Colonic mucosa (tissue), 4 donors: ENCODE measurements at places on chromosomes 2 and 18.

DNA sequence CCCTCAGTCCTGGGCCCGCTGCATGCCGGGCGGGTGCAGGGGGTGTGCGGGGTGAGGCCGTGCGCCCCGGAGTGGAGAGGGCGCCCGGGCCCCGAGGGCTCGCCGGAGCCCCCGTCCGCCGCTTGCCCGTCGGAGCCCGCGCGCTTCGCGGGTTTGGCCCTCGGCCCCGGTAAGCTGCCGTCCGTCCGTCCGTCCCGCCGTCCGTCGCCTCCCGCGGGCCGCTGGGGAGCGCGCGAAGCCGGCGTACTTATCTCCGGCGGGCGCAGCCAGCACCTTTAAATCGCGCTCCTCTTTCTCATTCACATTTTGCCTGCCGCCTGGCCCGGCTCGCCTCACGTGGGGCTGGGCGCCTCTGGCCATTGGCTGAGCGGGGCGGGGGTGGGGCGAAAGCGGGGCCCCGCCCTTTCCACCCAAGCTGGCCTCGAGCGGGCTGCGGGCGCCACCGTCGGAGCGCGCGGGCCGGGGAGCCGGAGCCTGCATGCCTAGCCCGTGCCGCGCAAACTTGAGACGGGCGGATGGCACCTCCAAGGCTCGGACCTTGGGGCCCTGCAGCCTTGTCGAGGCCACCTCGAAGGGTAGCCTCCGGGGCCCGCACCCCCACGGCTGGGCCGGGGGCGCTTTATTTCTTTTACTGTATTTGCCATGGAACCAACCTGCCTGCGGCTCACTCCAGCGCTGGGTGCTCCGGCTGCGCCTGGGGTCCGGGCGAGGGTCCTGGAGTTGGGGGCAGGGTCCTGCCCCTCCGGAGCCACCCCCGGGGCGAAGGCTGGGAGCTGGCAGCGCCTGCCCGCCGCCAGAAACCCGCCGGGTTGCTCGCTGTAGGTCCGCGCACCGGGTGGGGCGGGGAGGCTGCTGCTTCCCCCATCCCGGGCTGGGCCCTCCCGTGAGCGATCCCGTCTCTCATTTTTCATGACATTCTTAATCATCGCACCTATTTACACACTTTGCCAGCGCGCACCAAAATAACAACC, at the start of gene GBX2:
Gene GBX2 (minus strand): TSS at position 277 of the 971 bp plus-strand sequence. CDS start 415 bp downstream, outside the sequence.
- DNase-seq: peak; percentile 72

DNA sequence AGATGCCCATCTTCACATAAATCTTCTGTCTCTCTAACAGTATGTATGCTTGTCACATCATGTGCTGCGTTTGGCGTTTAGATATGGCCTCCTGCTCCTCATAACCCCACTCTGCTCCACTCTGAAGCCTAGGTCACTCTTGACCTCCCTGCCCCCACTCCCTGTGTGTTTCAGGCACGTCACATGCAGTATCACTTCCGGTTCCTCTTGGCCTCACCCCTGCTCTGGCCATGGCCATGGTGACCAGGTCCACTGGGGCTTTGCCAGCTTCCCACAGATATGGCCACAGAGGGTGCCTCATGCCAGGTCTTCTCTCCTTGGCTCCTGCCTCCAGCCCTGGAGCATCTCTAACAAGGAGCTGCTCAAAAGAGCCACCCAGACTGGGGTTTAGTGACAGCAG, 160.0 kb downstream of the RNF152 start:
- no peak for DNase-seq

- DNase-seq: no peak
Observed at GRCh38 chr18:53909668-53910067, 314.8 kb downstream of the MBD2 start.

DNA sequence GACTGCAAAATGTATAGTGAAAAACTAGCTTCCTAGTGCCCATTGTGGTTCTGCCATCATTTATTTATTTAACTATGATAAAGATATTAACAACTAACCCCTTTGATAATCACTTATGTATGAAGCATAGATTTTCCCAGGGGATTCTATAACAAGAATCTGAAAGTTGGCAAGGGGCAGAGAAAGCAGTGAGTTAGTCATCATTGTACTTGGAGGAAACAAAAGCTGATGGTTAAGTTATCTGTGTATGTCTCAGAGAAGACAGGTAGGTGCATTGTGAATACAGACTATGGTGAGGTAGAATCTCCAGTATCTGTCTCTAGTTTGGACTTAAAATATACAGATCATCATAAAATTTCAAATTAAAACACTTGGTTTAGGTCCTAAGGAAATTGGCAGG, 2159.1 kb upstream of the CELF4 start:
- no peak for DNase-seq

DNA sequence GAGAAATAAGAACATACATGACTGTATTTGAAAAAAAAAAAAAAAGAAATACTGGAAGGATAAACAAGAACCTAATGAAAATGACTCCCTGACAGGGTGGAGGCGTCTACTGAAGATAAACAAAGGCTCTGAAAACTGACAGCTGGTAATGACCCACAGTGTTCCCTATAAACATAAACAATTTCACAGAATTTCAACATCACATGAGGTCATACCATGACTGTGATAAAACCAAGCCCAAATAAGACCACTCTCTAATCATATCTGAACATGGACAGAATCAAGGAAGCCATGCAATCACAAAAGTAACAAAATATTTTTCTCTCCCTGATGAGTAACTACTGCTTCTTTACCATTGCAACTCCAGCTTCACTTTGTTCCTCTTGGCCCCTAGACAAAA, 159.3 kb downstream of the FAM124B start:
- DNase-seq: no peak

DNA sequence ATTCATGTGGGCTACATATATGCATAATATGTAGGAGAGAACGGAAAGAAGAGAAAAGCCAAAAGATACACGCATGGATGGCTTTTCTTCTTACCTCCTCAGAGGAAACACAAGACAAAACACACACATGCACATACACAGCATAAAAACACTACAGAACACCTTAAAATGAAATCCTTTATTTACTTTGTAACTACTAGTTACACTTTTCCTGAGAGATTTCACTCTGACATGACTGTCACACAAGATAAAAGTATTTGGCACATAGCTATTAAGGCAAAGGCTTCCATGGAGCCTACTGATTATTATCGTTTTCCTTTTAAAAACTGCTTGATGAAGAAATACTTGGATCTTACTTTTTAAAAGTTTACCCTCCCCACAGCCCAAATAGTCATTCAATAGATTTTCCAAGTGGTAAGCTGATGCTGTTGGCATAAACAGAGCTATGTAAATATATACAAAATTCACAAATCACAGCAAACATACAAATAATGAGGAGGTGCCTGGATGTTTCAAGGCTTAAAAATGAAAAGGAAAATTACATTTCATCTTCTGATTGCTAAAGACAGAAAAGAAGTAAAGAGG, 8.6 kb downstream of the ZEB2 start:
- no peak for DNase-seq

DNA sequence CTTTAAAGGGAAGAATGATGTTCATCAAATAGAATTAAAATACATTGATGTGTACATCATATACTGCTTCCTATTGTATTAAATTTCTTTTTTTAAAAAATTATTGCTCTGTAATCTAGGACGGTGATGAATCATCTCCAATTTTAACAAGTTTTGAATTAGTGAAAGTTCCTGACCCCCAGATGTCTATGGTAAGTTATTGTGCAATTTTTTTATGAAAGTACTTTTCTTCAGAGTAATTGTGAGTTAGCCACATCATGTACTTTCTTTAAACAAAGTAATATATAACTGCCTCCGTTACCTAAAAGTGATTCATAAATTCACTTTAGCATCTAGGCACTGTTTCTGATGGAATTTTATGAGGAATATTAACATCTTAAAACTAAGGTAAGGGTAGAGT, 38.1 kb downstream of the PIK3C3 start:
- DNase-seq: no peak

- no peak for DNase-seq
Observed at GRCh38 chr2:15050483-15050882, 418.0 kb downstream of the LRATD1 start.

GRCh38 chr2:86143307-86143706, 37.3 kb downstream of the PTCD3 start:
- no peak for DNase-seq

DNA sequence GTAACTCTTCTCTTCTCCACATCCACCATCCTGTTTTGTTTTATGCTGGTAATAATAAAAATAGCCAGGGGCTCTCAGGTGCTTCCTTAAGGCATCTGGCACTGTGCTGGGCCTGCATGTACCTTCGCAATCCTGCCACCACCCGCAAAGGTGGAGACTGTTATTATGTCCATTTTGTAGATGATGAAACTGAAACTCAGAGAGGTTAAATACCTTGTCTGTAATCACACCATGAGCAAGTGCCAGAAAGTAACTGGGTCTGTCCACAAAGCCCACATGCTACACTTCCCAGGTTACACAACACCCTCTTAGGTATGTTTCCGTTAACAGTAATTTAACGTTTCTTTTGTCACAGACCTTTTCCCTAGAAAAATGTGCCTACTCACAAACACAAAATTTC, 27.0 kb downstream of the NRP2 start:
- DNase-seq: no peak

DNA sequence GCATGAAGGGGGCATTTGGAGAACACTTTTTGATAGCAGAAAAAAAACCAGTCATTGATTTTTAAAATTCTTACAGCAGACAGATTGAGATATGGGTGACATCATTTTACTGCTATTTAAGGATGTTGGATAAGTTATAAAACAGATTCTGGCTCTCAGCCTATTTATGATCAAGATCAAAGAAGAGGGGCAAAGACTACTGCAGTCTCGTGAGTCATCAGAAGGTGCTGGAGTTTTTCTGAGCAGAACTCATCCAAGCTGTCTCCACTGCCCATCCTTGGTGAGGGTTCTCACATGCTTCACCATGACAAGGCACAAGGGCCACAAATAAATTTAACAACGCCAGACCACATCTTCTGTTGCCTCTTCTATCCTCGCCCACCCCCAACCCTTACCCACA, 58.8 kb downstream of the ST6GAL2 start:
- DNase-seq: no peak

DNA sequence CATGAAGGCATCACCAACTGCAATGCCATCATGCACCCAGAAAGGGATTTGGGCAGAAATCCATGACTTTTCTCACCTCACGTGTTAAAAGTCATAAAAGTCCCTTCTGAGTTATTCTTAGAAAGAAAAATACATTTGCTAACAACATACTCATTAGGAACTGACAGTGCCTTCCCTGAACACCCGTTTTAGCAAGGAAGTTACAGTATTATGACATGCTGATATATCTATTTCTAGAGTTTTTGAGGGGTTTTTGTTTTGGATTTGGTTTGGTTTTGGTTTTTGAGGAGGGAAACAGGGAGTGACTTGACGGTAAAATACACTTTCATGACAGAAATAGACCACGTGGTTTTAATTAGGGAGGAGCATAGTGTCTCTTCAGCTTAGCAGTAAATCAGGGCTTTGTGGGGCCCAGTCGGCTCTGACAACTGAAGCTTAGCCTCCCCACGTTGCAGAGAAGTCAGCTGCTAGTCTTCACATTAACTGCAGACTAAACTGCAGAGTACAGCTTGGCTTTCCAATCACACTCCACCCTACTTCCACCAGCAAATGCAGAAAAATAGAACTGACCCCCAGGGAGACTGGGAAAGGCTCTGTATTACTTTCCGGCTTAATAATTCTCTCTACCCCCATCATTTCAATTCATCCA, 141.4 kb downstream of the FAM124B start:
- DNase-seq: no peak

GRCh38 chr2:85909005-85909404, 20.2 kb upstream of the ST3GAL5 start:
- DNase-seq: no peak

DNA sequence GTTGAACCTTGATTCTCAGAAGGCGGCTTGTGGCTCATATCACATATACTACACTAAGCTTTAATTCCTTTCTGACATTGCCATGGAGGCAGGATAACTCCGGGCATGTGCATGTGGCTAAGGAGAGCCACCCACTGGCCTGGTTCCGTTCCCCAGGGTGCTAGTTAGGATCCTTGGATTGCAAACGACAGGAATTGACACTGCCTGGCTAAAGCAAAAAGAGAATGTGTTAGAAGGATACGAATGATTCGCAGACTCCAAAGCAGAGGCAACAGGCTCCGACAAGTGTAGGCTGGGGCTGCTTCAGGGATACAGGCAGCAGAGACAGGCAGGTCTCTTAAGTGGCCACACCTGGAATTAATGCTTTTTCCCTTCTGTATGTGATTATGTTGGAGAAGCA, 71.4 kb upstream of the LYPD6B start:
- no peak for DNase-seq

- no peak for DNase-seq
Observed at GRCh38 chr2:4354678-4355077, 651.3 kb downstream of the DCDC2C start.

GRCh38 chr2:131093006-131093695, at the start of gene FAM168B:
Gene FAM168B (minus strand): TSS chr2:131093460. CDS start chr2:131082646, 10,814 bp downstream.
- peak; percentile 88 for DNase-seq

DNA sequence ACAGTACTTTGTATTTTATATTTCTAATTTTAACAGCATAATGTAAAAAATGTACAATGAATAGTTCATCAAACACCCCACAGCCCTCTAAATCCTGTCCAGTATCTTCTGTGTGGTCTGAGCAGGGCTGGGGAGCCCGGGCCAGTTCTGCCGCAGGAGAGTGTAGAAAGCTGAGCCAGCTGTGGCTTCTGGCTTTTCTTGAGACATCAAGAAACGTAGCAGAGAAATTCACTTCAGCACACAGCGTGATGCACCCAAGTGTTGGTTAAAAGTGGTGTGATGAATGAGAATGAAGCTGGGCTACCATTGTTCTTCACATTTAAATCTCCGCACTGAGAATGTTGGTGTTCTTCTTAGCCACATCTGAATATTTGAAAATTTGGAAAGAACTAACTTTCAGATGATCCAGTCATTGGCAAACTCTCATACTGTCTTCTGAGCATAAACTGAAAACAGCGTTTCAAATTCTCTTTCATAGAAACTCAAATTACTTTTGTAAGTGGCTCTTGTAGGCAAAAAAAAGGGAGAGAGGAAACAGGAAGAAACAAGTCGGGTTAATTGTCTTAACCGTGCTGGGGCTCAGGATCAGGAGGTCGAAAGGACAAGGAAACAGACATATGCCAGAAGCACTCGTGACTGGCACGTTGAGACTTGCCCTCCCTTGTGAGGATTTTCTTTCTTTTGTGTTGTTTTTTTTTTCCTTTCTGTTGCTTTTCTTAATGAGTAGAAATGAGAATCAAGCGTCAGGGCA, 23.4 kb upstream of the TMEM87B start:
- peak; percentile 56 for DNase-seq

GRCh38 chr2:233746475-233747282, 13.4 kb upstream of the UGT1A1 start:
- no peak for DNase-seq

- DNase-seq: no peak
Observed at GRCh38 chr2:226767056-226767813, 32.4 kb downstream of the IRS1 start.

GRCh38 chr2:205198140-205198525, 484.2 kb upstream of the NRP2 start:
- DNase-seq: no peak

DNA sequence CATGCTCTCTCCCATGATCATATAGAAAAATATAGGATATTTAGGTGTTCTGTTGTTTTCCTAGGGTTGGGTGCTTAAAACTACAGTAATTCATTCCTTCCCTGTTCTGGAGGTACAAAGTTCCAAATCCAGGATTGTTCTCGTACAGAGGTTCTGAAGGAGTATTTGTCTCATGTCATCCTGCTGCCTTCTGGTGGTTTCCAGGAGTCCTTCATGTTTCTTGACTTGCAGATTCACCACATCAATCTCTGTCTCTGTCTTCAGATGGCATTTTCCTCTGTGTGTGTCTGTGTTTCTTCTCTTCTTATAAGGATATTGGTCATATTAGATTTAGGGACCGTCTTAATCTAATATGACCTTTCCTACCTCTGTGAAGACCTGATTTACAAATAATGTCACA, 397.9 kb downstream of the NYAP2 start:
- DNase-seq: no peak

GRCh38 chr2:37862620-37863019, 62.5 kb upstream of the RMDN2 start:
- DNase-seq: no peak
